Endothelial cell (in vitro differentiated cells): ENCODE measurements at places on chromosomes 1 and 21.

GRCh38 chr1:33004613-33005012 is 32.1 kb downstream of the AK2 start:
- DNase-seq: no peak

DNA sequence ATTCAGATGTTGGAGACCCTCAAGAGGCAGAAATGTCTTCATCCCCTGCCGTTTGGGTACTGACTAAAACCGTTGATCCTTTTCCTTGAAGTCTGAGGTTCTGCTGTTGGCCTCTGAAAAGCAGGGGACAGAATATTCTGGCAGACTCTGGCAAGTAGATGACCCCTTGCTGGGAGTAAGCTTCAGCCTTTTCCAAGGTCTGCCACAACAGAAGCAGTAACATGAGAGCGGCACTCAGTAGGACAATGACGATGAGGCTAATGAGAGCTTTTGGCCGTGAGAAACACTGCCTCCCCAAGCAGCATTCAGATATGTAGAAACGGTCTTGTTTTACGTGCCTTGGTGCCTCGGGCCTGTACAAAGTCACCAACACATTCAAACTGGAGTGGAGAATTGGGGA is 143.7 kb downstream of the ST6GALNAC5 start:
- no peak for DNase-seq

GRCh38 chr21:29920938-29921337 is 18.9 kb downstream of the GRIK1 start:
- no peak for DNase-seq

- peak; percentile 16 for DNase-seq
Measured at GRCh38 chr1:34398916-34399275, 222.2 kb downstream of the C1orf94 start.

DNA sequence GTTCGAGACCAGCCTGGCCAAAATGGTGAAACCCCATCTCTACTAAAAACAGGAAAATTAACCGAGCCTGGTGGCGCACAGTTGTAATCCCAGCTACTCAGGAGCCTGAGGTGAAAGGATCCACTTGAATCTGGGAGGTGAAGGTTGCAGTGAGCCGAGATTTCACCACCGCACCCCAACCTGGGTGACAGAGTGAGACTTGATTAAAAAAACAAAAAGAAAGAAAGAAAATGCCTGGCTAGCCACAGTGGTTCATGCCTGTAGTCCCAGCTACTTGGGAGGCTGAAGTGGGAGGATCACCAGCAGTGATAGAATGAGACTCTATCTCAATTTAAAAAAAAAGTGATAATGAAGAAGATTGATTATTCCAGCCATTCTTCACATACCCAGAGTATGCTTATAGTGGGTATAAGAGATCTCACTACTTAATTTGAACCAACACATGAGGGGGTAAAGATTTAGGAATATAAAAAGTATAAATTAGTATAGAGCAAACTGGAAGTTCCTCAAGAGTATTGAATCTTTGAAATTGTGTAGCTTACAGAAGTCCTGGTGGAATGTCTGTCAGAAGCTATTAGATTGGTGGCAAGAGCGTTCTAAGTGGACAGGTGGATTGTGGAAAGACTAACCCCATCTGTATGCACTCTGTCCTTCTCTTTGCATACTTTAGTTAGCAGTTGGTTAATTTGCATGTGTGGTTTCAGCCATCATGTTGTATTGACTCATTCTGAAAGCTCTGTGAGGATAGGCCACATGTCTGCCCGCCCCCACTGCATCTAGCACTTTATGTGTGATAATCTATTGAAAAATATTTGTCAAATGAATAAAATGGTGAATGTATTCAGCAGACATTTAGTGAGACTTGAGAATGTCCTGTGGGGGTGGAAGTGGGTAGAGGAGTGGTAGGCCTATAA is 25.0 kb downstream of the RLF start:
- DNase-seq: no peak

DNA sequence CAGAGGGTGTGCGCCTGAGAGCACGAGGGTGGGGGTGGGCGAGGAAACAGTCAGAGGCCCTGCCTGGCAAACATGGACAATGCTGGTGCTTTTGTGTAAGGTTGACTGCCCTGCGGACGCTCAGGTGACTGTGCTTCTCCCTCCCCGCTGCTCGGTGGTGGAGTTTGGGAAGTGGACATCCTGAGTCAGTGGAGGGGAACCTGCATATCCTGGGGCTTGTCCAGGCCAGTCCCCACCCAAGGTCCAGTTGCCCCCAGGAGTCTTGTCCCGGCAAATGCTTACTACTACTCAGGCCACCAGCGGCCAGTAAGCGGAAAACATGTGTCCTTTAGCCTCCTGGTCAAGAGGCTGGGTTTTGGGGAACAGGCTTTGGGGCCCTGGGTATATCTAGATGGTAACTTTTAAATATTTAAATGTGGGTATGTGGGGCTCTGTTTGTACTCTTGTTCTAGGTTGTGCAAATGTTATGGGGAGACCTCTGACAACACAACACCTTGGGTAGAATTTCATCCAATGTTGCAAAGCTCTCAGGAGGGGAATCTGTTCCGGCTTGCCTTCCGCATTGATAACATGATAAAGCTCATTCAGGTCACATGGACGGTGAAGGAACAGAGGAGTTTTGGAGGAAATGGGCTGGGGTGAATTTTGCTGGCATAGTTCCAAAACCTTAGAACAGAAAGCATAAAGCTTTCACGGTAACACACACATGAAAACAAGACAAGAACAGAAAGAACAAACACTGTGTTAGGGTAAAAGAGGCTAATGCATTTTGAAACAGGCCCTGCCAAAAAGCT is 364.9 kb downstream of the PRDM2 start:
- no peak for DNase-seq

- no peak for DNase-seq
Measured at GRCh38 chr1:7299994-7300393, 471.1 kb upstream of the VAMP3 start.

DNA sequence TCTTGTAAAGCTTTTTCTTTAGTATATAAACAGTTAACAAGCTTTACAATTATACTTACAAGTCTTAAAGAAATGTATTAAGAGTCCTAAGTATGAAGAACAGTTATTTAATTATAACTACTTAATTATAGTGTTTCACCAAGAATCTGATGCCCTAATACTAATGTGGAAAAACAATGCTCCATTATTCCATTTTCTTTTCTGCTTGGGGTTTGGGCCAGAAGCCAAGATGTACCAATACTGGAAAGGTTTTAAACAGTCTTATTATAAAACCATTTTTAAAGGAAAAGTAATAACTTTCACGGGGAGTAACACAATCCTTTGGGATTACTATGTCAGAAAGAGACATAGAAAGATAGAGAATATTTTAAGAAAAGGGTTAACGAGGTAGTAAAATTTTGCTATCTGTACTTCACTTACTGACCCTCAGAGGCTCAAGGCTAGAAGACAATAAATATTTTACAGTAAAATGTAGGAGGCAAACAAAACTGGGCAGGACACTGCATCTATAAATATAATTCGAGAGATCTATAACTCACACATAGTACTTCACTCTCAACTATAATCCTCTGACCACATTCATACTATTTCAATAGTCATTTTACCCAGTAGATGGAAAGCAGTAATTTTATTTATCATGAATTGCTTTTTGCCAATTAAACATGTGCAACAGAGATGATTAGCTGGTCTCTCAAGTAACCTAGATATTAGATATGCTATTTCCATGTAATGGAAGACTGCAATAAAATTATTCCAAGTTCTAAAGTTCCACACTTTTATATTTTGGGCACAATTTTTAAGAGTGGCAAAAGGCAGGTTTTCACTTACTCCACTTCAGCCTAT is 63.9 kb downstream of the LTN1 start:
- DNase-seq: no peak

GRCh38 chr21:19490481-19490880 is 1086.9 kb upstream of the TMPRSS15 start:
- DNase-seq: no peak

GRCh38 chr1:48735796-48736195 is 40.9 kb downstream of the BEND5 start:
- no peak for DNase-seq

DNA sequence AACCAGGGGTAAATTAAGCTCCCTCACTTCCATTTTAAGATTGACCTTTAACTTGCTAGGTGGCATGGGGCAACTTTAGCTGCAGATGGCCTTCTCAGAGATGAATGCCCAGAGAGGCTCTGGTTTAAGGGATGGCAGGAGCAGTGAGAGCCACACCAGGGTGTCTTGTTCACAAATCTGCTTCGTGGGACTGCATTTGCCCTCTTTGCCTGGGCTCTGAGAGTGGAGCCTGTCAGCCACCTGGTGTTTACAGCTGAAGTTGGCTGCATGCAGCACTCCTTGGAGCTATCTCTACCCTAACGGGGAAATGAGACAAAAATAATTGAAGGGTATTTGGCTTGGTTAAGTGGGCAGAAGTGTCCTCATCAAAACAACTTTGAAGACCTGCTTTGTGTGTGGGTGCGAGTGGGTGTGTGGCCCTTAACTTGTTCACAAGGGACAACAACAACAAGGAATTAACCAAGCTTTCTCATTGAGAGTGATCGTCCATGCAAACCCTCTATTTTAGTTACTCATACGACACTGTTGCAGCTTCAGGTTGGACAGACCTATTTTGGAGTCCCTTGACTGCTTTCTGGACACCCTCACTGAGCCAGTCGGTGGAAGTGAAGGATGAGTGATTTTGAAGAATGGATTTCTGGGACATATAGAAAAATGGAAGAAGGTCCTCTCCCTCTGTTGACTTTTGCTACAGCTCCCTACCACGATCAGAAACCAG is 29.8 kb downstream of the PGM1 start:
- no peak for DNase-seq

GRCh38 chr1:14921057-14921456 is 232.5 kb upstream of the TMEM51 start:
- DNase-seq: no peak

- DNase-seq: no peak
Measured at GRCh38 chr1:165169729-165170128, 186.8 kb downstream of the LMX1A start.

DNA sequence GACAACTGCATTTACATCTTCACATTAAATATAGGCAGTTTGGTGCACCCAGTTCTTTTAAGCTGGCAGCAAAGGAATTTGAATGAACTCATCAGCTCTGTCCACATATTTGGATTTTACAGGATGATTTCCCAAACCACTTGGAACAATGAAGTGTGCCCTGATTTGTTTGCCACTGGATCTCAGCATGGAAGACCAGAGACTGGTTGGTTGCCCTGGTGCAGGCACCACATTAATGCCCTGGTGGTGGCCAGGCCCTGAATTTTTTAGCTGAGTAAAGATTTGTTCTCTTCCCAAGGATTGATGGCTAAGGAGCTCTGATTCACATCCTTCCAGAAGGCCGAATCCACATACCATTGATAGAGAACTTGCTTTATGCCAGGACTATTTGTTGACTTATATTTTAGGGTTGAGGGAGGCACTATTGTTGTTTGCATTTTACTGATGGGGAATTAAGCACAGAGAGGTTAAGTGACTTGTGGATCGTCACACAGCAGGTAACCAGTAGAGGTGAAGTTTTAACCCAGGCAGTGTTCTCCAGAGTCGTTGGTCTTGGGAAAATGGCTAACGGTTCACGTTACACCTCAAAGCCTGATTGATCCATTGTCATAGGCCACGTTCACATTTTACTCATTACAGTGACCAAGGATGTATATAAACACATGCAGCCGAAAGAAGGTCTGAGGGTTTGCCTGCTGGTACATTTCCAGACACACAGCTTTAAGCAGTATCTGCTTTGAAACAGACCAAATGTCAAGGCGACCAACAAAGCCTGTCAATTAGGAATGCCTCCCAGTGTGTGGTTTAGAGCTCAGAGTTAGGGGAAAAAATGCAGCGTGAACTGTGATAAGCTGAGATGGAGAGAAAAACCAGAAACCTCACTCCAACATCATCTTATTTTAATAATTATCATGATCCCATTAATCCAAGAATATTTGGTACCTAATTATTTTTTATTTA is 50.7 kb downstream of the KAZN start:
- DNase-seq: no peak

- no peak for DNase-seq
Measured at GRCh38 chr1:199720496-199720895, 307.0 kb upstream of the NR5A2 start.

DNA sequence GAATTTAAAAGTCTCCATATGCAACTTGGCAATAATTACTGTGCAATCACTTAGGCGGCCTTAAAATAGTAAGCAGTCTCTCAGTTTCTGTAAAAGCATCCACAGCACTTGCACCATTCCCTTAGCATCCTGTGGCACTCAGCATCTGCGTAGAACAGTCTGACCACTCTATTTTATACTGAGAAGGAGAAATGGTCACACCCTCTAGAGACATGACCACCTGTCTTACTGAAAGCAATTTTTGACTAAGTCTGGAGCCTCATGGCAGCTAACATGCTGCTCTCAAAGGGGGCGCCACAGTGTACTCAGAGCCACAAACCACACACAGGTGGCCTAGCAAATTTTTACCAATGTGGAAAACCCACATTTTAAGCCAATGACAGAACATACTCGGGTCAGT is 62.0 kb downstream of the KCNK1 start:
- DNase-seq: no peak

DNA sequence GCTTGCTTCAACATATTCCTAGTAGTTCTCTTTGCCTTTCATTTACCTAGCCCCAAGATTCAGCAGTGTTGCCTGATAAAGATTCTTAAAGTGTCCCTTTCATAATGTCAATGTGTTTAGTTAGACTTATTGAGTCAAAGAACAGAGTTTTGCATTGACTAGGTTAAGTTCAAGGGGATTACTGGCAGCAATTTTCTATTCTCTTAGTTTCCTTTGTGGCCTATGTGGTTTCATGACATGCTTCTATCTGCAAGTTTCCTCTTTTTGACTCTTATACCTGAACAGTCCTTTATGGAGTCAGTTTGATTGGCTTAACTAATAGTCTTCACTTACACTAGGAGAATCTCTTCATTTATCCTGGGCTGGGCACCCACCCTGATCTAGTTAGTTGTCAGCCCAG is 151.3 kb downstream of the ADGRL4 start:
- DNase-seq: no peak

DNA sequence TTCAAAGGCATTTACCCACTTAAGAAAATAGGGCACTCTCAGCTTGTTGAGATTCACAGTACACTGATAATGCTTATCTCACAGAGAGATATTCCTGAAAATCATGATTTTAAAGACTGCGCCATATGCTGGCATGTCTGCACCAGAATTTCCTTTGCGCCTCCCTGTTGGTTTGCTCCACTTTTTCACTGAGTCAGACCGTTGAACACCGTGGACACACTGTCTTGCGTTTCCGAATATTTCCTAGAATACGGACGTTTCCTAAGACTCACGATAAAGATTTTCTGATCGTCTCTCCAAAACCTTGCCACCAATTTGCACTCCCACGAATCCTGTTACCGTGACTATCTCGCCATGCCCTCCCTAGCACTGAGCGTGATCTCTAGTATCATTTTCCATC is 497 bp upstream of the C1orf115 start:
- no peak for DNase-seq

GRCh38 chr1:75134647-75135572 is 722 bp downstream of the LHX8 start:
- no peak for DNase-seq

- DNase-seq: no peak
Measured at GRCh38 chr1:162107911-162108310, 38.4 kb downstream of the NOS1AP start.

DNA sequence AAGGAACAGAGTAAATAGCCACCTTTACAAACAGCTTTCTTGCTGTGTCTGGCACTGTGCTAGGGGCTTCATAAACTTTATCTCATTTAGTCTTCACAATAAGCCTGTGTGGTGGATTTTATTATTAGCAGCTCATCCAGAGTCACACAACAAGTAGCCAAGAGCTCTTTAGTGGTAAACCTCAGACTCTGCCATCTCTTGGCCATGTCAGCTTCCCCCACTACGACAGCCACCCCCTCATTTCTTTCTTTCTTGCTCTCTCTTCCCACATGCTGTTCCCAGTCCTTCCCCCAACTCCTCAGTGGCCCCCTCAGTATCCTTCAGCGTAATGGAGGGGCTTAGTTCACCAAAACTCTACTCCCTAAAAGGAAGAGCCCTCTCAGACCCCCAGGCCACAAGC is 1.2 kb upstream of the ZNF683 start:
- DNase-seq: no peak
